ENCODE measurements at places on chromosomes 16 and 17. TPM values are rescaled to one million over a fixed set of nuclear protein-coding genes. Genes with fewer than 3 reads are reported as not detected.

Gene TNP2
- not detected for total RNA-seq

Gene TMC5
- 6.3 TPM for total RNA-seq

Gene RAD51C
- 52.4 TPM for total RNA-seq

Gene CRK
- 64.2 TPM for total RNA-seq

Gene PLD6
- 7.3 TPM for total RNA-seq

Gene AIPL1
- total RNA-seq, result not detected

Gene CIITA
- 0.16 TPM for total RNA-seq

Gene TTLL6
- 0.46 TPM for total RNA-seq

Gene KRT40
- total RNA-seq, result not detected

Gene SMURF2
- total RNA-seq, result 32.1 TPM

Gene DRC7
- total RNA-seq, result not detected

Gene CCDC200
- total RNA-seq, result not detected

Gene SSTR5
- 0.20 TPM for total RNA-seq

Gene KRT28
- not detected for total RNA-seq

Gene NPIPA5
- 5.4 TPM for total RNA-seq

Gene EIF5A
- 1,710 TPM for total RNA-seq

Gene ZNF287
- total RNA-seq, result 13.9 TPM

Gene C17orf78
- total RNA-seq, result not detected

Gene CNGB1
- 0.27 TPM for total RNA-seq

Gene CHP2
- not detected for total RNA-seq

Gene CCL11
- not detected for total RNA-seq

Gene YBX2
- total RNA-seq, result 0.47 TPM

Gene CRISPLD2
- 3.1 TPM for total RNA-seq

Gene CCL16
- total RNA-seq, result not detected

Gene CPSF4L
- total RNA-seq, result not detected

Gene CACNG3
- total RNA-seq, result not detected

Gene PRSS22
- total RNA-seq, result 1.6 TPM

Gene FNDC8
- 0.11 TPM for total RNA-seq

Gene TBC1D3C
- total RNA-seq, result not detected

Gene BICDL2
- not detected for total RNA-seq

Gene SBK1
- total RNA-seq, result 0.35 TPM

Gene RDM1
- total RNA-seq, result 3.7 TPM

Gene TBC1D3I
- total RNA-seq, result 0.46 TPM

Gene NACA2
- not detected for total RNA-seq

Gene EMC6
- 157 TPM for total RNA-seq

Gene SCN4A
- not detected for total RNA-seq

Gene HS3ST4
- not detected for total RNA-seq

Gene CTRB1
- not detected for total RNA-seq

Gene MT1F
- total RNA-seq, result 14.6 TPM
